ENCODE measurements at places on chromosomes 12 and 14.

- no peak for DNase-seq
Measured at GRCh38 chr12:53530061-53530460, 22.8 kb upstream of the NPFF start.

GRCh38 chr14:90406384-90406798 lies 9.6 kb downstream of the CALM1 start:
- no peak for DNase-seq

DNA sequence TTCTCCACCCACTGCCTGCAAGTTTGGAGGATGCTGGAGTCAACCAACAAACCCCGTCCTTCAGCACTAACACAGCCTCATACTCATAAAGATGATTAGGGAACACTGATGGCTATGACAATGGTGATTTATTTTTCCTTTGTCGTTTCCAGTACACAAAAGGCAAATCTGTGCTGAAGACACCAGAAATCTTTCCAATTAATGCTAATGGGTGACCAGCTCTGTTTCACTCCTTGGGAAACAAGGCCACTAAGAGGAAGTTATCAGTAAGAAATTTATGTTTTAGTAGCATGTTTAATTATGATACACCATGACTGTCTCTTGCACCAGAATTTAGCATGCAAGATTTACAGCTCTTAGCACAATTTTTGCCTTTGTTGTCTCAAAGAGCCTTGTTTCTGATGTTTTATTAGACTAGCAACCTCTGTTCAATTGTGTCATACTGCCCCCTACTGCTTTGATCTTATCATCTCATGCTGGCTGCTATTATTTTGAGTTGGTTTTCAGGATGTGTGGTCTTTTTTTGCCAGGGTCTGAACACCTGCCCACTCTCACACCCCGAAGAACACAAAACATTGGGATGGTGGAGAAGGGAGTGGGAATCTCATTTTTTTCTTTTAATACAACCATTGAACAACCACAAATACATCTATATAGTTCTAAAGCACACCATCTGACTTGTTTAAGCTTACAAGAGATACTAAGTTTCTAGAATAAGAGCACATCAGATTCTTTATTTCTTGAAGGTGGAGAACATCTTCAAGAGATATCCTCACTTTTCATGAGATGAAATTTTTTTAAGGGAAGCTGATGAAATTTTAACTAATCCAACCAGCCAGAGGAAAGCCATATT lies 160.9 kb downstream of the SPTSSA start:
- no peak for DNase-seq

GRCh38 chr14:79583738-79584408 lies 627.4 kb downstream of the DIO2 start:
- no peak for DNase-seq

DNA sequence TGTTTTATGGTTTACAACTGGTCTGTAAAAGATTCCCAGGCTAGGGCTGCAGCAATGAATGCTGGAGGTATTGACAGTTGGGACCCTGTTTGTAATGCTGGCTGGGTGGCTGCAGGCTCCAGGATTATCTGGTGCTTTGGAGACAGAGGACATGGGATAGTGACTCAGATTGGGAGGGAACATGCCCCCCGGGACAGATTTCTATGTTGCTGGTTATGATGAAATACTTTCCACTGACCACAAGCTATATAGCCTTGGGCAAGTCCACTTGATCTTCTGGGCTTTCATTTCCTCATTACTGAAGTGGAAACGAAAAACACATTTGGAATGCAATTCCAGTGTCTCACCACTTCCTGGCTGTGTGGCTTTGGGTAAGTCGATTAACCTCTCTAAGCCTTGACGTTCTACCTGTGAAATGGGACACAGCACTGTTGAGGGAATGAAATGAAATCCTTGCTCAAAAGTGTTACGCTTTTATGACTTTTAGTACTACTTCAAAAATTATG lies 6.3 kb upstream of the TPCN1 start:
- no peak for DNase-seq

GRCh38 chr12:948238-948637 lies 1.3 kb downstream of the RAD52 start:
- DNase-seq = no peak

DNA sequence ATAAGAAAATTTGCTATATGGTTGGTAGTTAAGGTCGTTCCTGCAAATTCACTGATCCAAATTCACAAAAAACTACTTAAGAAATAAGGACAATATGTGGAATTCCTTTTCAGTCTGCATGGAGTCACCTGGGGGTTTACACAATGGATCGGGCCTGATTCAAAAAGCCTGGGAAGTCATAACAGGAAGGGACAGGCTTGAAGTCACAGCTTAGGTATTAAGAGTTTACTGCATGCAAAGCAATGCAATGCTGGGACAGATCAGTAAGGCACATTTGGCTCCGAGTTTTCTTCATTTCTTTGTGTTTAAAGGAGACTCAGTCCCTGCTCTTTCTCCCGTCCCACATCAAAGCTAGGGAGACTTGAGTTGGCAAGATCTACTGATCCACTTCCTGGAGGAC lies 153.3 kb downstream of the NTF3 start:
- no peak for DNase-seq

GRCh38 chr12:12171991-12172511 lies 94.8 kb downstream of the LRP6 start:
- no peak for DNase-seq
